ENCODE measurements at places on chromosomes 1 and 21.

- no peak for DNase-seq
Observed at GRCh38 chr1:43711049-43711448, 3.7 kb downstream of the ST3GAL3 start.

DNA sequence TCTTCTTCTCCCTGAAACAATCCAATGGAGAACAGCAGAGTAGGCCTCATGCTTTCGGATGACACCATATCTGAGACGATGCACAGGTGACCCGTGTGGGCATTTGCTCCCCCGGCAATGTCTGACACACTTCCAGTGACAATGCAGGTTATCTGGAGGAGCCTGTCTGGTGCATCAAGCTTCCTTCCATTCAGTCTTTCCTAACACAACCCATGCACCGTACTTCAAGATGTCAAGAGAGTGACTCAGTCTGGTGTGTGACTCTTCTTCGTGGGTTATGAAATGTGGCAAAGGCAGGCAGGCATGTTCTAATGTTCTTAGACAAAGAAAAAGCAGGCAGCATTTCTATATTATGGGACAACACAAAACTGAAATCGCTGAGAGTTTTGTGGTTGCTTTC, 159.1 kb downstream of the EDEM3 start:
- DNase-seq = no peak

DNA sequence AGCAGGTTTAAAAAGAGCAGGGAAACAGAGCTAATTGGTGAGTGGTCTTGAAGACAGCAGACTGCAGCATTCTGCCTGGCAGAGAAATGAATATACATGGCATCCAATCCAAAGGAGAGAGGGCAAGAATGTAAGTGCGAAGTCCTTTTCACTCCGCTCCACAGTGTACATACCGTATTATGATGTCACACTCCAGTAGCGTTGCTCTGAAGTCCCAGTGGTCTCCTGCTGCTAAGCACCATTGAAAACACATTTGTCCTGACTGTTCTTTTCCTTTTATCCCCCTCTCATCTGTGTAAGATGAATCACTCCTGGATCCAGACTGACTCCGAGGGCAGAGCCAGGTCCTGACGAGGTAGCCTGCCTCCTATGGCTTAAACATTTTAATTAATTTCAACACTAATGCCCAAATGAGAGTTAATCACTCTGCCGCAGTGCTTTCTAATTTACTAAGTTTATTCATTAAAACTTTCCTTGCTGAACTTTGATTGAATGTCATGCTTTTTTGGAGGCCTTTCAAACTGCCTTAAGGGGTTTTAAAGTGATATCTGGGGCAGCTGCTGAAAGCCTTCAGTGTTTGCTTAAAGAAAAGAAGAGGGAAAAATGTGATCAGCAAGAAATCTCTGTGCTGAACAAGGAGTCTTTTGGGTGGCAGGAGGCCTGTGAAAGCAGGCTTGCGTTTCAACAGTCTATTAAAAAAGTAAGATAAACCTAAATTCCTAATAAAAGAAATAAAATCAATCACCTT, 227.2 kb downstream of the ATG4C start:
- no peak for DNase-seq

DNA sequence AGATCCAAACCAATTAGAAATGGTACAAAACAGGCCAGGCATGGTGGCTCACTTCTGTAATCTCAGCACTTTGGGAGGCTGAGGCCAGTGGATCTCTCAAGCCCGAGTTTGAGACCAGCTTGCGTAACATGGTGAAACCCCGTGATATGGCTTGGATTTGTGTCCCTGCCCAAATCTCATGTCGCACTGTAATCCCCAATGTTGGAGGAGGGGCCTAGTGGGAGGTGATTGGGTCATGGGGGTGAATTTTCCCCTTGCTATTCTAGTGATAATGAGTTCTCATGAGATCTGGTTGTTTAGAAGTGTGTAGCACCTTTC, 7.0 kb upstream of the VASH2 start:
- no peak for DNase-seq

GRCh38 chr21:41612674-41613532, 104.9 kb upstream of the TMPRSS2 start:
- DNase-seq = no peak

DNA sequence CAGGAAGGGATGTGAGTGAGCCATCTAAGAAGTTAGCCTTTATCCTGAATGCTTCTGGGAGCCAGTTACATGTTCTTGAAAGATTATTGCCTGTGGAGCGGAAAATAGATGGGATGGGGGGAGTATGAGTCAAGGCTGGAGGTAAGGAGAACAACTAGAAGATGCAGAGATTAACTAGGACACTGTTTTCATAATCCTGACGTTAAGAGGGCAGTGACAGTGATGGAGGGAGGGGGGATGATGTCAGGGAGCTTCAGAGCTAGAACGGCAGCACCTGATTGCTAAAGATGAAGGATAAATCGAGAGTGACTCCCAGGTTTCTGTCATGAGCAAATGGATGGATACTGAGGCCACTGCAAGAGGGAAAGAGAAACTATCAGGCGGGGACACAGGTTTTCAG, 10.0 kb upstream of the RCSD1 start:
- no peak for DNase-seq

DNA sequence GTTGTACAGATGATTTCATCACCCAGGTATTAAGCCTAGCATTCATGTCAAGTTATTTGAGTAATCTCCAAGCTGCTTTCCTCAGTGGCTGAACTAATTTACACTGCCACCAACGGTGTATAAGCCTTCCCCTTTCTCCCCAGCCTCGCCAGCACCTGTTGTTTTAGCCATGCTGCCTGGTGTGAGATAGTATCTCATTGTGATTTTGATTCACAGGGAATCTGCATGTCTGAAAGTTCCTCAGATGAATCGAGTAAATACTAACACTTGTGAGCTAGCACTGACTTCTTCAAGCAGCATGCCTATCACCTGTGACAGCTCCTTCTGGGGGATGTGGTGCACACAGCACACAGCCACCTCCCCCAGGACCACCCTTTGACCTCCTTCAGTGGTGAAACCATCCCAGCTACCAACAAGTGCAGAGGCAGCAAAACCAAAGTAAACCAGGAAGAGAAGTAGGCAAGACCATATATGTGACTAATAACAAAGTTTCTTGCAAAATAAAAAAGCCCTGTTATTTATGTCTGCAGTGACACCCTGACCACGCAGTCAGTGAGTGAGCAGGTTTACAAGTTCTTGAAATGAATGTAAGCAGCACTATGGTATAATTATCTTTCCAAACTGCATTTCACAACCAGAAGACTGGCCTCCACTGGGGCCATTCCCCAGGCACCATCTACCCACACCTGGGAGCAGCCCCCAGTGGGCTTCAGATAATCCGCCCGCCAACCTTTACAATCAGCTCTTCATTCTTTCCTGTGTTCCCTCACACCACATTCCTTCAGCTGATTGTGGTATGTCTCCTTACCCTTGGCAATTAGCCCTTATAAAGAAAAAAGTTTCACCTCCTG, 173.8 kb downstream of the ETS2 start:
- DNase-seq = no peak

- no peak for DNase-seq
Observed at GRCh38 chr1:85569737-85570404, 10.7 kb upstream of the CCN1 start.

GRCh38 chr1:45930258-45931150, 127.1 kb downstream of the MAST2 start:
- no peak for DNase-seq

DNA sequence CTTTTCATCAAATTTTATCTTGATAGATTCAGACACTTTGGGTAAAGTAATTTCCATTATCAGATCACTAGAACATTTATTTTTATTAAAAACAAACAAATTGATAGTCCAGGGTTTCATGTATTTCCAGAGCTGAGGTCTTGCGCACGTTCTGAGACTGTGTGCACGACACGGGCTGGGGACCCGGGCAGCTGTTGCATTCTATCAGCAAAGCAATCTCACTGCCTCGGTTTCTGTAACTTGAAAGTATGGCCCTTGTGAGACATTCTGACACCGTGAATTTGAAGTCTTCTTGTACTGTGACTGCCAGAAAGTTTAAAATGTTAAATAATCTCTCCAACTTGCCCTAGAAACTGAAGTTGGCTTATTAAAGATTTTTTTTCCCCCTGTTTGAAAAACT, 746.9 kb upstream of the ADGRL2 start:
- DNase-seq = no peak

DNA sequence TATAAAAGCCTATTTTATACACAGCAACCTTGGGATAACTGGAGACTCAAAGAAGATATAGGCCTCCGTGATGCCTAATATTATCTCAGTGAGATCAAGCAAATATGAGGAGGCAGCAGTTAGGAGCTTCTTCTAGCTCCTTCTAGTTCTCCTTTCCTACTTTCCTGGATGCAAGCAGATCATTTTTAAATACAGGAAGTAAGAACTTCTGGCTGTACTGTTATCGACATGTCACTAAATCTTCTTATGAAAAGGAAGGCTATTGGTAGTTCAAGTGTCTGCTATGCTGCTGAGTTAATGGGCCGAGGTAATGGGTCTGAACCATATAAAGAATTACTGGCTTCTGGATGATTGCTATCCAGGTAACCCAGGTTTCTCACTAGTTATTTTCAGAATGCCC, 15.9 kb downstream of the HSPA13 start:
- DNase-seq = no peak

DNA sequence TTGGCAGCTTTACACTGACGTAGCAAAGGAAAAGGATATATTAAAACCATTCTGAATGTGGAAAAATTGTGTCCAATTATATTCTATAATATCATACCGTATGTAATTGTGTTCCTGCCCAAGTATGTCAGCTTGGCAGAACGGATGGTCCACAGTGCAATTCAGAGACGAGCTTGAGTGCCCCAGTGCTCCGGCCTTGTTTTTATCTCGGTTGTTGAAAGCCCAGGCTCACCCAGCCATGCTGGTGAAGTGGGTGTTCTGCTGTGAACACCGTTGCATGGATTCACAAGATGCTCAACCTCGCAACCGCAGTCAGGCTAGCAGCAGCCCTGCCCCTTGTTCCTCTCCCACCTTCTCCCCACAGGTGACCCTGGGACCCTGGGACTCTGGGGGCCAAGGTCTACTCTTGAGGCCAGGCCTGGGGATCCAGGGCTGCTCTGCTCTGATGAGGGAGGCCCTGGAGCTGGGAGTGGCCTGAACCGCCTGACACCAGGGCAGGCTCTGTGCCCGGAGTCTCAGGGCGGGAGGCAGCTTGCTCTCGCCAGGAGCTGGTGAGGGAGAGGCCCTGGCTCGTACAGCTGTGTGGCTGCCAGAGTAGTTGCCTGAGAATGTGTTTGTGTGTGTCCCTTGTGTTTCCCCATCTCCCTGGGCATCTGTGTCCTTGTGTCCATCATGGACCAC, 11.2 kb downstream of the PTPRF start:
- no peak for DNase-seq

- DNase-seq = no peak
Observed at GRCh38 chr1:60575326-60575977, 501.9 kb upstream of the C1orf87 start.

- no peak for DNase-seq
Observed at GRCh38 chr1:109772658-109773202, 9.0 kb upstream of the EPS8L3 start.

DNA sequence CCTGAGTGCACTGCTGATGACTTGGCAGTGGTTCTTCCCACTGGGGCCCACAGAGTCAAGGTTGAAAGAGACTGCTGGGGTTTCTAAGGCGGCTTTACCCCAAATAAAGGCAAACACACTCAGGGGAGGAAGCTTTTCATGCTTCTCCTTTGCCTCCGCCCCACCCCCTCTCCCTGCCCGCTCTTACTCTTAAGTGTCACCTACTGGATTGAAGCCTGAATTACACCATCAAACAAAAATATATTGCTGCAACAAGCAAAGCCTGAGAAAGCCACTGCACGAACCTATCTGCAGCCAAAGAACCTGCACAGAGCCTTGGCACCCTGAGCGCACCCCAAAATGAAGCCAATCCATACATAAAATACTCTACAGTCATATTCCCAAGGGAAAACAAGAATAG, 63.1 kb downstream of the PTGFR start:
- DNase-seq = no peak

GRCh38 chr1:88009916-88010315, 674.2 kb upstream of the PKN2 start:
- DNase-seq = no peak

DNA sequence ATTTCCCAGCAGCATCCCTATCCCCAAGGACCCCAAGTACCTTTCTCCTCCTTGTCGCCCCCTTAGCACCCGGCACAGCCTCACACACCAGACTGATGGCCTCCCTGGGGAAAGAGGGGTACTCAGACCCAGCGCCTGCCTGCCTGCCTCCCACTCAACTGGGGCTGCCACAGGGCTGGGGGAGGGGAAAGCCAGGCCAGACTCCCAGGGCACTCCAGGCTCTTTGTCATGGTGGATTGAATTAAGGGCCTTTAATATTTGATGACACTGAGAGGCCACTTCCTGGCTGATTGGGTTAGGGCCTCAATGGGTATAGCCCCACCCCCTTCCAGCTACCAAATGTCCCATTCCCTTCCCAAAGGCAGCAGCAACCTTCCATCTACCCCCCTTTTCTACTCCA, 1.8 kb downstream of the SHC1 start:
- no peak for DNase-seq

GRCh38 chr21:28932717-28933116, 60.0 kb downstream of the LTN1 start:
- DNase-seq = no peak
